ENCODE measurements at places on chromosomes 2 and 18.
A peak's percentile ranks its signal among the peaks of the same experiment; 100 is the strongest.

DNA sequence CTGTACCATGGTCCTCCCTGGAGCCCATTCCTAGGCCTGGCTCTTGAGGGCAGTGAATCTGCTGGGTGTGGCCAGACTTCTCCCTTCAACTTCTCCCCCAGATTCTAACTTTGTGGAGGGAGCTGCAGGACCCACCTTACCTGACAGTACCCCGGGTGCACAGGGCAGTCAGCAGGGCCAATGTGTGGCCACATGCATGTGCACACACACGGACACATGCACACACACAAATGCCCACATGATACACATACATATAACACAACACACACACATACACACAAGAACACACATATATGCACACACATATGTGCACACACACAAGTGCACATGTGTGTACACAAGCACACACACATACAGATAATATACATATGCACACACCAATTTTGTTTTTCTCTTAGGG is 300.0 kb upstream of the HS6ST1 start:
- no peak for DNase-seq

DNA sequence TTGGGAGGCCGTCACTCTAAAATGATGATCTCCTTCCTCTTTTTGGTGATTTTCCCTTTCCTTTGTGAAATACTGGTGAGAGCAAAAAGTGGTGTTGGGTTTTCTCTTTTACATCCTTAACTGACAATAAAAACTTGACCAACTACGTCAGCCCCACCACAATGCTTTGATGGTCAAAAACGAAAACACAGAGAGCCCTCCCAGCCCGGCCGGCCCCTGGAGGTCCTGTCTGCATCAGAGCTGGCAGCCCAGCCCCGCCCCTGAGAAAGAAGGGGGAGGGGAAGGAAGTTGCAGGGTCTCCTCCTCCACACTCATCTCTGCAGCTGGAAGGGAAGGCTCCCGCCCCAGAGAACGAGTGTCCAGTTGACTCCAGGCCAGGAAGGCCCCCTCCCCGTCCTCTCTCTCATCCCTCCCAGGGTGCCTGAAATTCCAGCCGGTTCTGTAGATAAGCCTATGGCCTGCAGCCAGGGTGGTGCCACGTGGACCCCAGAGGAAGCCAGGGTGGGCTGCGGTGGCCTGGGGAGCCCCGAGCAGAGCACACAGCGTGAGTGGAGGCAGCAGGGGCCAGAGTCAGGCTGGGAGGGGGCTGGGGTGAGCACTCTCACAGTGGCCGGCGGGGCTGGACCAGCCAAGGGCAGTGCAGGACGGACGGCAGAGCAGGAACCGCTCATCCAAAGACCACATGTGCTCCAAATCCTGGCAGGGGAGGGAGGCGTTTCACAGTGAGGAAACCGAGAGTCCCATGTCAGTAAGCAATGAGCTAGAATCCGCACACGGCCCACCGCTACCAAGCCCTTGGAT is 19.8 kb downstream of the BIN1 start:
- DNase-seq, result no peak

DNA sequence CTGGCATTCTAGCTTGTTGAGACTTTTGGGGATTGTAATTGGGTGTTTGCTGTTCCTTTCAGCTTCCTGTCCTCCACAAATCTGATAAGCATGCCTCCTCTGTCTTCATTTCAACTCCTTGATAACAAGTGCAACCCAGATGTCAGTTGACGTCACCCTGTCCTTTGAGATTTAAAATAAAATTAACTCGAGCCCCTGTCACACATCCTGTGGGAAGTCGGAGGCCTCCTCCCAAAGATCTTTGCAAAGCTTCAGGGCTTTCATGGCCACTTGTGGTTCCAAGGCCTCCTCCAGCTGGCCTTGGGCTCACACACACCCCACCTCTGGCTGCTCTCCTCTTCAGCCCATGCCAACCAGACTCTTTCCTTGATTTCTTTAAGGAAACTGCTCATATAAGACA is 69.9 kb upstream of the ITGA6 start:
- no peak for DNase-seq

DNA sequence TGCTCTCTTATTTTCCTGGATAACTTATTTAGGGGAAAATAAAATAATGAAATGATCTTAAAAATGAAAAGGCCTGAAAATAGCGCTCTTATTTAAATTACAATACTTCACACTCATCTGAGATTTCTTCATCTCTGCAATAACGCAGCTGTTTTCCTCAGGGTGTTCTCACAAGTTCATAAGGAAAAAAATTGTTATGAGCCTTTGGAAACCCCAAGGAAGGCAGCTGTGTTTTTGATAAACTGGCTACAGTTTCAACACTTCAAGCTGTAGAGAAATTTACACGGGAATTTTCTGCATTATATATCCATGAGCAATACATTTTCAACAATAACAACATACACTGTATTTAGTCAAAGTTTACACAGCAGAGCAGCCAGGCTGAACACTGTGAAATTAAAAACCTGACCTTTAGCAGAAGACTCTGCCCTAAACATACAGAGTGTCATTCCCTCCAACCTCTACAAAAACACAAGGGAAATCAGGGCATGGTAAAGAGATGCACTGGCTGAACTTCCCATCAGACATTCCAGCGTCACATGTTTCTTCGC is 959.6 kb downstream of the SLC4A3 start:
- peak; percentile 46 for DNase-seq

GRCh38 chr18:50142441-50143120 is 52.4 kb downstream of the MYO5B start:
- no peak for DNase-seq

GRCh38 chr2:229524799-229525198 is 189.6 kb downstream of the DNER start:
- no peak for DNase-seq

DNA sequence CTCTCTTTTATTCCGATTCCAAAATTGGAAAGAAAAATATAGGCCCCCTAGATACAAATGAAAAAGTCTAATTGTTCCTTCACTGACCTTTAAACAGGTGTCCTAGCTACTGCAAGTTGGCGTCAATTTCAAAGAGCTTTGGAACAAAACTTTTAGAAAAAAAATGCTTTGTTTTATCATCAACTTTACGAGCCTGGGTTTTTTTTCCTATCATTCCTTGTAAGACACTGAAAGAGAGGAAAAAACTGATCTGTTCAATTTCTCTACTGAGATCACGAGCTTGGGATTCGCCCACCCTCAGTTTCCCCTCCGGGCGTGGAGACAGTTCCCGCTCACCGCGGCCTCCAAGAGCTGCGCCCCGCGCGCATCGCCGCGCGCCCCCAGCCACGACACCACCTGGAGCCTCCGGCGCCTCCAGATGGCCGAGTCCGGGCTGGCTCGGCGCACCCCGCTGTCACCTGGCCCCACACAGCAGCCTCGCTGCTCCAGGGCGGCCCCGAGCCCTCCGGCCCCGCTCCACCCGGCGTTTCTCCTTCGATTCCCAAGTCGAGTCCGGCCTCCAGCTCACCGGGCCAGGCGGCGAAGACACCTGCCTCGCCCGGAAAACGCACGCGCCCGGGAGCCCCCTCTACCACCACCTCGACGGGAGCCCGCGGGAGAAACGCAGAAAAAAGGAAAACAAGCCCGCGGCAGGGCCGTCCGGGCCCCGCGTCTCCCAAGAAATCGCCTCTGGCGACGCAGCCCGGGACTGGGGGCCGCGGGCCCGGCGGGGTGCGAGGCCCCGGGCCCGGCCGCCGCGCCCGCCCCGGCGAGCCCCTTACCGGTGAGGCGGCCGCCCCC is 656 bp downstream of the TBC1D8 start:
- peak; percentile 8 for DNase-seq

GRCh38 chr2:65700004-65700651 is 267.7 kb upstream of the SPRED2 start:
- no peak for DNase-seq

GRCh38 chr2:16613539-16614011 is 52.1 kb downstream of the CYRIA start:
- peak; percentile 72 for DNase-seq

GRCh38 chr18:8242151-8242696 is 367.0 kb upstream of the RAB12 start:
- no peak for DNase-seq

GRCh38 chr2:186695081-186695756 is 1.4 kb downstream of the FAM171B start:
- DNase-seq, result peak; percentile 80

GRCh38 chr2:42128721-42129486 is 40.2 kb upstream of the EML4 start:
- no peak for DNase-seq

GRCh38 chr2:160664603-160665140 is 171.1 kb upstream of the RBMS1 start:
- DNase-seq, result no peak

GRCh38 chr2:164816046-164816445 is 25.6 kb downstream of the COBLL1 start:
- no peak for DNase-seq

GRCh38 chr2:223626716-223627115 is 24.6 kb upstream of the SCG2 start:
- DNase-seq, result no peak

DNA sequence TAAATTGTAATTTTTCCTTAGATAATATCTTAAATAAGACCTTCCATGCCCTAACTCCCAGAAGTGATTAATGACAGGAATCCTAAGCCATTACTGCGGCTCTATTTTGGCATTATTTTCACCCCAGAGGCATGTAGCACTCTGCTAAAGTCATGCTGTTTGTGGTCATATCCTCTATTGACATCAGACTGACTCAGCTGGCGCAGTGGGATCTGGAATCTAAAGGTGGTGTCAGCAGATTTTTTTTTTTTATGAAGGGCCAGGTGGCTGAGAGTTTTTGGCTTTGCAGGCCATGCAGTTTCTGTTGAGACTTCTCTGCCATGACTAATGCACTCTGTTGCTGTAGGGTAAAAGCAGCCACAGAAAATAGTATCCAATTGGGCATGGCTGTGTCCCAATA is 64.1 kb upstream of the ACVR1C start:
- DNase-seq, result no peak

DNA sequence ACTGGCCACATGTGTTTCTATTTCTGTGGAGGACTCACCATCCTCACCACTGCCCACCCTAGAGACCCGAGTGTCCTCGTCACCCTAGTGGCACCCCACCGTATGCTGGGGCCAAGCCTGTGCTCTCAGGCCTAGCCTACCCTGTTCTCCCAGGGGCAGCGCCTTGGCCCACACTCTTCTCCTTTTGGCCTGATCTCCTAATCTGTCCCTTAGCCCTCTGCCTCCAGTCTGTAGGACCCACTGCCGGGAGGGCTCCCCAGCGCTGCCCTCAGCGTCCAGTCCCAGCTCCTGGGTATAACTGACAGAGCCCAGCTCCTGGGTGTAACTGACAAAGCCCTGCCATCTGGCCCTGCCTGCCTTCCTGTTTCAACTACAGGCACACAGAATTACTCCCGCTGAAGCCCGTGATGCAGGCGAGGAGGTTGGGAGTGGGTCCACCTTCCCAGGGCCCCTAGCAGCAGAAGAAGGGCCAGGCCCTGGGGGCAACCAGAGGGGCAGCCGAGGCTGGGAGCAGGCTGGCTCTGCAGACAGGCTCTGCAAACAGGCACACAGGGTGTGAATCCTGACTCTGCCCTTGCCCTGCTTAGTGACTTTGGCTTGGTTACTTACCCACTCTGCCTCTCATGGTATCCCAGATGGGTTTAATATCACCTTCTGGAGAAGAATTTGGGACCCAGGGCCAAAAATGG is 25.6 kb upstream of the PTMA start:
- no peak for DNase-seq

DNA sequence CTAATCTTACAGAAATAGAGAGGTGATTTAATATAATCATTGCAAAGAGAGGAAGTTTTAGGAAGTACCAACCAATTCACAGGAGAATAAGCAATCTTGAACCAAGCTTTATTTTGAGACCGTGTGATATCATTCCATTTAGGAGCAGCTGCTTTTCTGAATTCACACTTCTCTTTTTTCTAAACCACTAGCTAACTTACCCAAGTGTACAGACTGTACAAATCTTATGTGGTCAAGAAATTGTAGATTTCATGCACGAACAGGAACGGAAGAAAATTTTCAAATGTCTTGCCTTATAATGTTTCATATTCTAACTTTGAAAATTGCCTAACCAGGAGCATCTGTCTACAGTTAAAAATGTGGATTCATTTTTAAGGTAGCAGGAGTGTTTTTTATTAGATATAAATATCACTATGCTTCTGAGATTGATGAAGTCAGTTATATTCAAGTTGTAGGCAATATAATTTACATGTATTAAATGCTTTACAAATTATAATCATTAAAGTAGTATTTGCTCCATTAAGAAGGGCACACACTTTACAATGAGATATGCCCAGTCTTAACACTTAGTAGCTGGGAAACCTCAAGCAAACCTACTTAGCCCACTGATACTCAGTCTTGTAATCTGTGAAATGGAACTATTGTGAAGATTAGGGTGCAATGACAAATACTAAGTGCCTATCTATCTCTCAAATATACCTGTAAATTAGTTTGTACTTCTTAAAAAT is 302.2 kb upstream of the STON1 start:
- DNase-seq, result no peak

DNA sequence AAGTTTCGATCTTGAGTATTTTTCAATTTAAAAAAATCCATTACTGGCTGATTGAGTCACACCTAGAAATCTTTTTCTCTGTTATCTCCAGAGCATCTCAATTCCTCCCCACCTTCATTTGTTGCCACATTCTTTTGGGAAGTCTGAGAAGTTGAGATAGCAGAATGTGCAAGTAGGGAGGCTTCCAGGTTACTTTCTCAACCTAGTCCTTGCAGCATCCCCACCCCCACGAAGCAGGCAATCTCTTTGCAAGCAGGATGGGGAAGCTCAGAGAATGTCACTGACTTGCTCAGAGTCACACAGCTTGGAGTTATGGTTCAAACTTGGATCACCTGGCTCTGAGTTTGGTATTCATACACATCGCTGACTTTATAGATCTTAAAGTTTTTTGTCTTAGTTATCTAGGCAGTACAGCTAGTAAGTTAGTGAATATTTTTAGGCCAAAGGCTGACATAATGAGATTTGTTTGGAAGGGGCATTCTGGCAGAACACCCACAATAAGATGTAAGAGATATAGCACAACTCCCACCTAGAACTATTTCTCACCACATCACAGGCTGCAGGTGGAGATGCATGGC is 25.9 kb upstream of the LCLAT1 start:
- no peak for DNase-seq

GRCh38 chr18:33269223-33269622 is 171.3 kb downstream of the CCDC178 start:
- no peak for DNase-seq

GRCh38 chr18:48442761-48443160 is 33.6 kb upstream of the ZBTB7C start:
- DNase-seq, result no peak

GRCh38 chr2:221549143-221549542 is 23.0 kb downstream of the EPHA4 start:
- DNase-seq, result no peak

DNA sequence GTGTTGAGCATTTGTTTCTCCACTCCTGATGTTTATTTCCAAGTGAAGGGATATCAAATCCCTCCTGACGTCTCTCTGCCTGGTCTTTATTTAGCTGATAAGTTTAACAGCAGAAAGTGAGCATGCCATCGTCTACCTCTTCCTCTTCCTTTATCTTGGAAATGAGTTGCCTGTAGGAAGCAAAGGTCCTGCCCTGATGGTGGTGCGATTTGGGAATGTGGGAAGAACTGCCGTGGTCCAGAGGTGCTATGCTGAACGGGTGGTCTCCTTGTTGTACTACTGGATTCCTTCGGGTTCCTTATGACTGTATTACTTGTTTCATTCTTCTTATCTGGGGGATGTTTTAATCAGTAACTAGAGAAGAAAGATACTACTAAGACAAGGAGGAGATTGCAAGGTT is 217.5 kb downstream of the PMAIP1 start:
- no peak for DNase-seq

All from brain (organoid and tissue), 16 donors.